Brain pericyte (primary cell): ENCODE measurements at places on chromosomes 4 and X.

DNA sequence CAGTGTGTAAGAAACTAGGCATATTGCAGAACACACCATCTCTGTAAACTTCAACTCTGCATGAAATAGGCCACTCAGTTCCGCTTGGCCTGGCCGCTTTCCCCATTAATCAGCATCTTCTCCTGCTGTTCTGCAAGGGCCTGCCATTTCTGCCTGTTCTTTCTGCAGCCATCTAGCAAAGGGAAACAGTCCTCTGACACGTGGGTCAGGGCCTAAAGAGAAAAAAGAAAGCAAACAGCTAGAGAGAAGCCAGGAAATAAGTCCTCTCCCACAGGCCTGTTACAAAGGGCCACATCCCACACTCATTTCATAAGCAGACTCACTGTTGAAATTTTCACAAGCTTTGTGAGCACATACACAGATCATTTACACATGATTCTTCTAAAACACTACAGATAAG, 130.1 kb downstream of the PDE5A start:
- DNase-seq: peak; percentile 68

- DNase-seq: no peak
Observed at GRCh38 chr4:26260571-26260970, 60.2 kb upstream of the RBPJ start.

GRCh38 chrX:53538781-53539180, 104.6 kb upstream of the HSD17B10 start:
- DNase-seq: no peak

GRCh38 chr4:8855818-8856245, 15.8 kb downstream of the HMX1 start:
- DNase-seq: no peak

DNA sequence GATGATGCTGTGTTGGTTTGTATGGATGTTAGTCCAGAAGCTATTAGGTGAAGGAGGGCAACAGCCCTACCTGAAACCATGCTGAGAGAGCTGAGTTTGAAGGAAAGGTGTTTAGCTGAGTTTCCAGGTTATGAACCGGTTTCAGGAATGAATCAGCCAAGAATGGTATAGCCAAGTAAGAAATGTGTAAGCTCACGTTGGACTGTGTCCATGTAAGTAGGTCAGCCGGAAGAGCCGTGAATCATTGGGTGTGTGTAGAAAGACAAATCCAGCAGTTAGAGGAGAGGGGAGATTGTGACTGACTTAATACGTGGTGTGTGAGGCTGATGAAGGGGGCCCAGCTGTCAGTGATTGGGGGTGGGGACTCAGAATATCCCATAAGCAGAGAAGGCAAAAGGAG, 77.2 kb upstream of the SPIN4 start:
- DNase-seq: no peak

DNA sequence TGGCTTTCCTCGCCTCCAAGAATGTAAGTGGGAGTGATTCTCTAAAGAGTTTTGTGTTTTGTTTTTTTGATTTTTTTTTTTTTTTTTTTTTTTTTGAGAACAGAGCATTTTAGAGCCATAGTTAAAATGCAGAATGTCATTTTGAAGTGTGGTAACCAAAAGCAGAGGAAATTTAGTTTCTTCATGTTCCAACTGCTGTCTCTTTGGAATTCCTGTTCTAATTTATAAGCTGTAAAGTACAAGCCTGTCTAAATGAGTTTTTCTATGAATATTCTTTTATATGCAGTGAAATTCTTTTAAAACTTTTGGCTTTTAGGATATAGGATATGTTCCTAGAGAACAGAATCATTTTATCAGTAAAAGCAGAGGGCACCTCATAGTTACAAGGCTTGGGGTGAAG, 74.2 kb downstream of the KIT start:
- no peak for DNase-seq

DNA sequence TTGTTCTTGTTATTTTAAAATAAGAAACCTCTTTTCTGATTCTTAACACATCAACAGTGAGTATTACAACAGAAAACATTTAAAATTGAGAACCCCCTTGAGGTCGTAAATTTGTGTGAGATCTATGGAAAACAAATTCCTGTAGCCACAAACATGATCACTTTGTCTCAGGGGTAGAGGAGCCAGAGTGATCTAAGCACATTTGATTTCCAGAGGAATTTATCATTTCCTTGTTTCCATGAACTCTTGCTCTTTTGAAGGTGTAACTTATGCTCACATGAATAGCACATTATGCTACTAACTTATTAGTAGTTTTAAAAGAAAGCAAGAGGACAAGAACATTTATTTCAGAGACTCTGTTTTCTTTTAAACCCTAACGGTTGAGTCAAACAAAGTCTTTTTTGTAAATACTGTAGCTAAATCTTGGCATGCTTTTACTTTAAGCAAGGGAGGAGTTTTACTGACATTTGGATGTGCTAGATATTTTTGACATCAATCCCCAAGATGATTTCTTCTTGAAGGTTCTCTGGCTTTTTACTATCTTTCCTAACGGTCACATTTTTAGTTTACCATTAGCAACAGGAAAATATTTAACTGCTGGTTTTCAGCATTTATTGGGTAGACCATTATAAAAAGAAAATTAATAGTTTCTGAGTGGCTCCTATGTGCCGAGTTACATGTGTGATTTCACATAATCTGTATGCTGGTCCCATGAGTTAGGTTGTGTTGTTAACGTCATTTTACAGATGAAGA, 27.9 kb upstream of the ZCCHC12 start:
- no peak for DNase-seq

DNA sequence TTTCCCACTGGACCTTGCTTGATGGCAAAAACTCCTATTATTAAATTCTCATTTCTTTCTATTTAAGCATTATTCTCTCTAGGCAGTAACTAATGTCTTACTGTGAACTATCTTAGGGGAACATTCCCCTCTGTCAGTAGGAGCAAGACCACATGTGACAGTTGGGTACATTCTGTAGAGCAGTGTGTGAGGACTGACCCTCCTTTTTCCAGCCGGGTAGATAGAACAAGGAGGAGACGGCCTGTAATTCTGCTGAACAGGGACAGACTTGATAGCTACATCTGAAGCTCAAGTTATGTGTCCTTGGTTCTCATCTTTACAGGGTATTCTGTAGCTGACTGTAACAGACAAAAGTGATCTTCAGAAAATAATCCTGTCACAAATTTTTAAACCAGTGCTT, 43.3 kb downstream of the FNIP2 start:
- DNase-seq: no peak

GRCh38 chr4:6969826-6970800, 60.5 kb downstream of the TBC1D14 start:
- DNase-seq: no peak

DNA sequence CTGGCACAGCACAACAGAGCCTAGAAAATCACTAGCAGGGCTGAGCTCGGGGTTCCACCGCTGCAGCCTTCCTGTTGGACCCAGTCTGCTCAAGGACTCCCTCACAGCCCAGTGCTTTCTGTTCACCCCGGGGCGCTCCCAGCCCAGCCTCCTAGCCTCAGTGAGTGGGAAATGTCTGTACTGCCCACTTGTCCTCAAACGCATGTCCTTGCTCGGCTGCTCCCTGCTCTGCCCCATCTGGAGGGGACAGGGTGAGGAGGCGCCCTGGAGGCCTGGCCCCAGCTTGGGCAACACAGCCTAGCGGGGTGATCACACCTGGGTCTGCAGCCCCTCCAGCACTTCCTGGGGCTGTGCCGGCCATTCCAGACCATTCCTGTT, 11.9 kb upstream of the CCNQ start:
- DNase-seq: no peak

DNA sequence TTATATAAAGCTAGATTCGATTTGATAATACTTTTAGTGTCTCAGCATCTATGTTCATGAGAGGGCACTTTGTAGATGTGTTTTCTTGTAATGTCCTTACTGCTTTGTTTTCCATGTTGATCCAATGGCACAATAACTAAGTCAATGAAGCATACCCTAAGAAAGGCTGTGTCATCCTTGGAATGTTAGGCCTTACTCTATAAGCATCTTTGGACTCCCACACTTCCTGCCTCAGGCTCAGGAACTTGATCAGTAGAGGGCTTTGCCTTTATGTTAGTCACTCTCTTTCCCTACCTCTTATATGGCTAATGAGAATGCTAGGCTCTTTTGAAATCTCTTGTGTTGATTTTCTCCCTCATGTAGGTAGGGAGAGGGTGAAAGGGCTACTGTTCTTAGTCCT, 33.2 kb upstream of the EDA2R start:
- no peak for DNase-seq

DNA sequence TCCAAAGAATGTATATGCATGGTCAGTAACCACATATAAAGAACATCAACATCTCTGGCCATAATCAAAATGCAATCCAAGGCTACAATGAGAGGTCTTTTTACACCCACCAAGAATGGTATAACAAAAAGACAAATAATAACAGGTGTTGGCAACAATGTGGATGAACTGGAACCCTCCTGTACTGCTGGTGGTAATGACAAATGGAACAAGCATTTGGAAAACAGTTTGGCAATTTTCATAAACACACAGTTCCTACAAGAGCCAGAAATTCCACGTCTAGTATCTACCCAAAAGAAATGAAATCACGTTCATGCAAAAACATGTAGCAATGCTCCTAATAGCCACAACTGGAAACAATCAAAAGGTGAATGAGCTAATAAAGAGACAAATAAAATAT, 11.7 kb downstream of the UGT2B4 start:
- DNase-seq: no peak

- DNase-seq: no peak
Observed at GRCh38 chrX:76253432-76253831, 80.6 kb downstream of the PBDC1 start.

DNA sequence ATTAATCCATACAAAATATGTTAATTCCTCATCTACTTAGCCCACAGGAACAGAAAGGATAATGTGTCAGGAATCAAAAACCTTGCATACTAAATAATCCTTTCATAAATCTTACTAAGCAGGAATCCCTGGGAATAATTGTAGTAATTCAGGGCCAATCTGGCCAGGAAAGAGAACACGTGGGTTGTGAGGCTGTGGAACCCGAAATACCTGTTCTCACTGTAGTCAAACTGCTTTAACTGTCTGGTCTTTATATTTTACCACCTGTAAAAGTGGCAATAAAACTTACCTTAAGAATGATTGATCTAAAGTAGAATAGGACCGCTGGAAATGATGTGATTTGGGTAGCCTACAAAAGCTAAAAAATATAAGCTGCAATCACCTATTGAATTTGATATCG, 1620.9 kb downstream of the STIM2 start:
- no peak for DNase-seq

GRCh38 chrX:20968996-20969395, 405.2 kb upstream of the CNKSR2 start:
- no peak for DNase-seq

- DNase-seq: no peak
Observed at GRCh38 chr4:89365776-89366175, 58.2 kb upstream of the GPRIN3 start.

GRCh38 chr4:67892905-67893304, 9.1 kb upstream of the TMPRSS11D start:
- no peak for DNase-seq

DNA sequence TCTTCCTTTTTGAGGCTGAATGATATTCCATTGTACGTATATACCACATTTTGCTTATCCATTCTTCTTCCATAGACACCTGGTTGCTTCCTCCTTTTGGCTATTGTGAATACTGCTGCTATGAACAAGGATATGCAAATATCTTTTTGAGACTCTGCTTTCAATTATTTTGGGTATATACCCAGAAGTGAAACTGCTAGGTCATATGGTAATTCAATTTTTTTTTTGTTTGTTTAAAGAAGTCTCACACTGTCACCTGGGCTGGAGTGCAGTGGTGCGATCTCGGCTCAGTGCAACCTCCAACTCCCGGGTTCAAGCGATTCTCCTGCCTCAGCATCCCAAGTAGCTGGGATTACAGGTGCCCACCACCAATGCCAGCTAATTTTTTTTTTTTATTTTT, 75.3 kb downstream of the METTL14 start:
- no peak for DNase-seq

DNA sequence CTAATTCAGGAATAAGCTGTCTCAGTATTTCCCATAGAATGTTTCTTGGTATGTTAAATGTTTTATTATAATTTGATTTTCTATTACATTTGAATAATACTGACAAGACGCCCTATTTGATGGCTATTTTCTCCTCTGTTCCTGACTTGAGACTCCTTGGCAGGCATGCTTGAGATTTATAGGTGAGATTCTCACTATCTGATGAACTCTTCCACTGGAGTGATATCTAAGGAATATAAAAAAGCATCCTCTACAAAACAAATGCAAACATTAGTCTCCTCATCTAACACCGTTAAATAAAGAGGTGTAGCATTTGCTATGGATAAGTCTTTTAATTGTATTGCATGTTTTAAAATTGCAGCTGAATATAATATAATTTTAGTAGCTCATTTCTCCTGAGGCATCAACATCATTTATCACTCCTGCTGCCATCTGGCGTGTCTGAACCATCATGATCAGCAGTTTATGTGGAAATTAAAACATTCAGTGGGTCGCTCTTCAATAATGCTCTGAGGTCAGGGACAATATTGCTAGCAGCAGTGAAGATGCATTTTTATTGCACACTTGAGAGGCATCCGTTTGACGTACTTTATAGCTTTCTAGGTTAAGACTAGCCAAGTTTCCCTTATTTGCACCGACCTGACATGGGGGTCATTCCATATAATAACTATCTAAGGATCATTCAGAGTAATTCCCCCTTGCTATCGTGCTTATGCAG, 210.4 kb upstream of the GALNTL6 start:
- no peak for DNase-seq

- DNase-seq: no peak
Observed at GRCh38 chrX:70554523-70554922, 109.9 kb downstream of the DLG3 start.

- DNase-seq: no peak
Observed at GRCh38 chr4:140357868-140358267, 15.6 kb upstream of the SCOC start.

DNA sequence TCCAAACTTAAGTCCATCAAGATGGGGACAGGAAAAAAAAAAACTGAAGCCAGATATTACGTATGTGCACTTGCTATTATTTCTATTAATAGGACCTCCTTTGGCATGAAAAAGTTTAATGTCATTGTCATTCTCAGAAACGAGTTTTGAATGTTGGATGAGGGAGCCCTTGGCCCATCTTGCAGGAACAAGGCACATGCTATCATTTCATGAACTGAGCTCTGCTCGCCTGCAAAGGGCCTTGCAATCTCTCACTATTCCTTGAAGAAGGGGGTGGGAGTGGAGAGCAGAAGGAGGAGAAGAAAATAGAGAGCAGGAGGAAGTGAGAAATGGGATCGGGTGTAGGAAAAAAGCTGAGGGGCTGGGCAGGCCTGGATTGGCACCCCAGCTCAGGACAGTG, 34.3 kb upstream of the SPATA4 start:
- no peak for DNase-seq

- no peak for DNase-seq
Observed at GRCh38 chr4:112002248-112002661, 143.0 kb upstream of the FAM241A start.

GRCh38 chr4:39255871-39256270, 73.5 kb downstream of the WDR19 start:
- DNase-seq: no peak

- DNase-seq: no peak
Observed at GRCh38 chr4:147981305-147981704, 249.4 kb downstream of the ARHGAP10 start.

DNA sequence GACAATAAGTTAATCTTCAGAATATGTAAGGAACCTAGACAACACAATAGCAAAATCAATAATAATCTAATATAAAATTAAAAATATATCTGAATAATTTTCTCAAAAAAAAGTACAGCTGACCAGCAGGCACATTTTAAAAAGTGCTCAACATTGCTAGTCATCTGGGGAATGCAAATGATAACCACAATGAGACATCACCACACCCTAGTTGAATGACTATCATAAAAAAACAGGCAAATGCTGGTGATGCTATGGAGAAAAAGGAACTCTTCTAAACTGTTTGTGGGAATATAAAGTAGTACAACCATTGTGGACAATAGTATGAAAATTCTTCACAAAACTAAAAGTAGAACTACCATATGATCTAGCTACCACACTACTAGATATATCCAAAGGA, 956.9 kb upstream of the NDST4 start:
- DNase-seq: no peak
